Activated naive CD4-positive, alpha-beta T cell (primary cell): ENCODE measurements at places on chromosomes 1 and 21.
A peak's percentile ranks its signal among the peaks of the same experiment; 100 is the strongest.

GRCh38 chr1:220274251-220274855 is 2.1 kb upstream of the RAB3GAP2 start:
- DNase-seq = no peak

GRCh38 chr1:234970731-234971476 is 157.7 kb downstream of the TOMM20 start:
- no peak for DNase-seq

GRCh38 chr1:4837031-4837600 is 182.7 kb downstream of the AJAP1 start:
- no peak for DNase-seq

DNA sequence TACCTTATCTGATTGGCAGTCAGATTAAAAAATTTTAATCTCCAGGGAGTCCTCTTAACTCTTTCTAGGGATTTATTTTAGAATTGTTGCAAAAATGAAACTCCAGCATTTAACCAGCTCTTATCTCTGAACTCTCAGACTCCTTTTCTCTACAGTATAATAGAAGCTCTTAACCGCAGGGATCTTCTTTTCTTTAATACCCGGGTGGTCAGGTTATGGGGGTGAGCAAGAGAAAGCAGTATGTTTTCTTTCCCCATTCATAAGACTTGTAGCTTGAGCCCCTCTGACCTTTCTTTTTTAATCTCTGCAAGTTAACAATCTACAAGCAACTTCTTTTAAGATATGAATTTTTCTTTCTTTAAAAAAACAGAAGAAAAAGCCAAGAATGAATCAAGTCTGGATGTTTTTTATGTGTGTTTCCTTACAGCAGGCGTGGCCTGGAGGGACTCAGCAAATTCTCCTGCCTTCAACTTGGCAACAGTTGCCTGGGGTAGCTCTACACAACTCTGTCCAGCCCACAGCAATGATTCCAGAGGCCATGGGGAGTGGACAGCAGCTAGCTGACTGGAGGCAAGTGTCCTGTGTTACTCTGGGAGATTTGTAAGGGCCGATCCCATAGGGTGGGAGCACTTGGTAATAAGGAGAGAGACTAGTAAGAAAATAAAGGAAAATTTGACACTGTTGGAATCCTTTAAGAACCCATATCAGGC is 13.4 kb upstream of the OLFML3 start:
- no peak for DNase-seq

GRCh38 chr1:33792651-33793050 is 71.2 kb upstream of the HMGB4 start:
- no peak for DNase-seq

DNA sequence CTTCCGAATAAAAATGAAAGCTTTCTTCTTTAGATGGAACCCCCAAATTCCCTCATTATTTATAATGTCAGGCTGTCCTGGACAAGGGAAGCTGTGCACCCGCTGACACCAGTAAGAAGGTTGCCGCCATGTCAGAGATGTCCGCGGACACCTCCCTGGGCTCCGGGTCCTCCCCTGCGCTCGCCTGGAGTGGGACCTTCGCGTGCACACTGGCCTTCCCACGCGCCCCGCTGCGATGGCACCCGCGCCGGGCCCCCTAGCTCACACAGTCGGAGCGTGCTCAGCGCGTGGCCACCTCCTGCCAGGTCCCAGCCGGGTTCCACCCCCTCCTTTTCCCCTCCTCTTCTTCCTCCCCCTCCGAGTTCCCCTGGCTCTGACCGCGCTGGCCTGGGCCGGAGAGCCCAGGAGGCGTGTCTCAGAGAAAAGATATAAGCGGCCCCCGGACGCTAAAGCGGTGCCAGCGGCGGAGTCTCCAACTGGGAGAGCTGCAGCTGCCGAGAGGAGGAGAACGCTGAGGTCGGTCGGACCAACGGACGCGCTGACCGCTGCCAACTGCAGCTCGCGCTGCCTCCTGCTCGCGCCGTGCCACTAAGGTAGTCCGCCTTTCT is at the start of gene G0S2:
Gene G0S2 (plus strand): TSS at position 456 of the 608 bp plus-strand sequence. CDS start 273 bp downstream, outside the sequence.
- DNase-seq = no peak

DNA sequence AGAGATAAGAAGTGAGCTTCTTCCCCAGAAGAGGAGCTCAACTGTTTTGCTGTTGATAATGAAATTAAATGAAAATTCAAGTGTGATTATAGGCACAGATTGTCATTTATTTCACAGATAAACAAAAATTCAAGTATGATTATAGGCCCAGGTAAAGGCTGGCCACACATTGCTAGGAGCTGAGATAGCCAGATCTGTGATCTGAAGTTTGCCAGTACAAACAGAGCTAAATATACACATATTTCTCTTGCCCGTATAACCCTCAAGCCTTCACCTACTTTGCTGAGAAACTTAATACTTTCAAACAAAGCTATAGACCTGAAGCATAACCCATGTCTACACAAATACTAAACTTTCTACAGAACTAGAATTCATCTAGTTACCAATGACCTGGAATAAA is 31.3 kb upstream of the NRIP1 start:
- DNase-seq = no peak

DNA sequence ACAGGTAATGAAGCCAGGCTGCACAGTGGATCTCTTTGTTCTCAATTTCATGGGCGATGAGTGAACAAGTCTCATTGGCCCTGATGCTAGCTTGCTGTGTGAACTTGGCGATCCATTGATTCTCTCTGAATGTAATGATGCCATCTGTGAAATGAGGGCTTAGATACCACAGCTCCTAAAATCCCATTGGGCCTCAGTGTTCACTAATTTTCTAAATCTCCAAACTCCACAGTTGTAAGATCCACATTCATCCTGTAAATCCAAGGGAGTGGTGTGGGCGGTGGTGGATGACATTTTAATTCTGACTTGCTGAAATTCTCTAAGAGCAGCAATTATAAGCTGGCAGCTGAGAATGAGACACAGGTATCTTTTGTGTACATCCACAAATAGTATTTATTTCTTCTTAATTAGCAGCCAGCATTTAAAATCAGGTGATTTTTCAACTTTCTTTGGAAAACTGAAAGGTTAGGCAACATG is 9.6 kb upstream of the ACTL8 start:
- DNase-seq = no peak

- no peak for DNase-seq
These were observed 1.0 kb upstream of the DENND2D start for GRCh38 chr1:111201275-111202090.

DNA sequence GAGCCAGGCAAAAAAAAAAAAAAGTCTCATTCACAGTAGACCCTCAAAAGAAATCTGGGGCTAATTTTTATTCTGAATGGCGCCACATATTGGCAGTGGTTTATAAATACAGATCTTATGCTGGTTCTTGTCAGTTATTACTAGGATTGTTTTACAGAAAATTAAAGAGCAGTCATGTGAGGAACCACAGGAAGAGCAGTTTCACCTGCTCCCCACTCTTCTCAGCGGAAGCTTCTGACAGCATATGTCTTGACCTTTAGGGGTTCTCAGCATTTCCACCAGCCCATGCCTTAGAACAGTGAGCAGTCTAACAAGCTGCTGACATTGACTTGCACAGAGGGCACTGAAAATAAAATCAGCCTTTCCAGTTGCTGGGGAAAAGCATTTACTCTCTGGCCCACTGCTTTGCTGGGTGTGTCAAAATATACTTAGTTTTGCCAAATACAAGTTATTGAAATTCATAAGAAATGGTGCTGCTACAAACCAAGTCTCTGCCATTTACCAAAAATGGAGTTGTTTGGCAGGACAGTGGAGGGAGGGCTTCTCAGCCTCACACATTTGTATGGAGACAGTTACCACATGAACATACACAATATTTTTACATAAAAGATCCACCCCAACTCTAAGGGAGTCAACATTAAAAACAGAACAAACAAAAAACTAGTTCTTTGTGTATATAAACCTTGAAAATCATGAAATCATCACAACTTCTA is 144.2 kb downstream of the SYT2 start:
- DNase-seq = no peak

- no peak for DNase-seq
These were observed 129.3 kb upstream of the VAMP3 start for GRCh38 chr1:7641587-7642417.

GRCh38 chr1:69246710-69247109 is 321.0 kb upstream of the LRRC7 start:
- DNase-seq = no peak

GRCh38 chr1:219385787-219386427 is 212.2 kb downstream of the LYPLAL1 start:
- DNase-seq = no peak

- DNase-seq = no peak
These were observed 19.2 kb upstream of the XPR1 start for GRCh38 chr1:180612632-180613031.

GRCh38 chr1:233549917-233550316 is 64.0 kb upstream of the KCNK1 start:
- DNase-seq = no peak

DNA sequence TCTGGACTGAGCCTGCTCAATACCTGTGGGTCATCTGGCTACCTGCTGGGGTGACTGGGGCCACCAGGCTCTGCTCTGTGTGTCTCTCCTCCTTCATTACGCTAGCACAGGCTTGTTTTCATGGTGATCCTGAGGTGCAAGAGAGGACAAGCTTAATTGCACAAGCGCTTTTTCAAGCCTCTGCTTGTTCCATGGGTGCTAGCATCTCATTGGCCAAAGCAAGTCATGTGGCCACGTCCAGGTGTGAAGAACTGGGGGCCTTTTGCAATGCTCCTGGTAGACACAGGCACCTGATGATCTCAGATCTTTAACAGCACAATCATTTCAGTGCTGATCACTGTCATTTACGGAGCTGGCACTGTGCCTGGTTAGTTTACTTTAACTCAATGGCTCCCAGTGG is 114.6 kb downstream of the KAZN start:
- DNase-seq = no peak

- DNase-seq = no peak
These were observed 590.9 kb downstream of the AJAP1 start for GRCh38 chr1:5245348-5245747.

DNA sequence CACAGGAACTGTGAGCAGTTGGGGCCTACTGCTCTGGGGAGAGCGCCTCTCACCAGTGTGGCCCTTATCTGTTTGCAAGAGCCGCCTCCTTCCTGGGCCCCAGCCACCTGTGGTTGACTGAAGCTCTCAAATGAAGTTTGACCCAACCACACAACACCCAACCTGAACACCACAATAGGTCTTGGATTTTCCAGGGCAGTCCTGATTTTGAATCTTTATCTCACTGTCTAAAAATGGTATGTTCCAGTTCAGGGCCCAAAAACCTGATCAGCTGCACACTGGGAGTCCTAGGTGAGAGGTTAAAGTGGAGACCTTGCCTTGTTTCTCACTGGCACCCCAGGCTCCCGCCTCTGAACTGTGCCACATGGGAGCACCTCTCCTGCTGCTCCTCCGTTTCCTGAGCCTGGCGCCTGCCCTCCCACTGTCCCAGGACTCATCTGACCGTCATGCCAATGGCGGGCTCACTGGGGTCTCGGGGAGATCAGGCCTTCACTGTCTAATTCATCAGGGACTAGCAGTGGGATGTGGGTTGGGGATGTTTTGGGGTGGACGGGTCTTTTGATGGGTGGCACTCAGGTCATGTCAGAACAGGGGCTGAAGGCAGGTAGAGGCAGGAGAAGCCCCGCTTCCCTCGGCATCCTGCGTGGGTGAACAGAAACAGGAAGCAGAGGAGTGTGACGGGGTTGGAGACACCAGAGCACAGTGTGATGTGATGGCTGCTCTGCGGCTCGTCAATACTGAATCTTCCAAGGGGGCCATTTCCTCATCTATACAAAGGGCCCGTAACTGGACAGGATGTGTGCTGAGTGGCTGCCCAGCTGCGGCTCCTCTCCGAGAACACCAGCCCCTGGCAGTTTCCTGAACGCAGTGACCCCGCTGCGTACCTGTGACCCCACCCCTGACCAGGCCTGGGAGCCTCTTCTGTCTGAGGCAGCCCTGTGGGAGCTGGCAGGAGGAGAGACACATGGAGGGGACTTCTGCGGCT is 59.6 kb upstream of the ITPKB start:
- DNase-seq = no peak

- DNase-seq = no peak
These were observed 87.0 kb downstream of the NMNAT2 start for GRCh38 chr1:183331091-183331742.

DNA sequence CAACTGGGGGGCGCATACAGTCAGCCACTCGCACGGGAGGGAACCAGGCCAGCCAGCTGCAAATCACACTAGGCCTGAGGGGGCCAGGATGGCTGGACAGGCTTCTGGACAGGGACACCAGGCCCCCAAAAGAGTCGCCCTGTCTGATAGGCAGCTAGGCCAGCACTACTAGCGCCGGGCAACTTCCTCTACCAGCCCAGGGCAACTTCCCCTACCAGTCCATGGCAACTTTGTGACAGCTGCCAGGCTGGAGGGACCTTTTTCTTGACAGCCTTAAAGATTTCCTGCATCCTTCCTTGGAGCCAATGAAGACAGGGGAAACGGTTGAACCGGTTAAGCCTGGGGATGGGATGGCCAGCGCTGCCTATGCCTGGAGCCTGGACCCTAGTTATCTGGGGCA is 5.1 kb downstream of the IFFO2 start:
- peak; percentile 14 for DNase-seq

- peak; percentile 85 for DNase-seq
These were observed 16.5 kb upstream of the AGTRAP start for GRCh38 chr1:11719313-11720032.

GRCh38 chr1:12553963-12554362 is 64.0 kb downstream of the DHRS3 start:
- DNase-seq = no peak

DNA sequence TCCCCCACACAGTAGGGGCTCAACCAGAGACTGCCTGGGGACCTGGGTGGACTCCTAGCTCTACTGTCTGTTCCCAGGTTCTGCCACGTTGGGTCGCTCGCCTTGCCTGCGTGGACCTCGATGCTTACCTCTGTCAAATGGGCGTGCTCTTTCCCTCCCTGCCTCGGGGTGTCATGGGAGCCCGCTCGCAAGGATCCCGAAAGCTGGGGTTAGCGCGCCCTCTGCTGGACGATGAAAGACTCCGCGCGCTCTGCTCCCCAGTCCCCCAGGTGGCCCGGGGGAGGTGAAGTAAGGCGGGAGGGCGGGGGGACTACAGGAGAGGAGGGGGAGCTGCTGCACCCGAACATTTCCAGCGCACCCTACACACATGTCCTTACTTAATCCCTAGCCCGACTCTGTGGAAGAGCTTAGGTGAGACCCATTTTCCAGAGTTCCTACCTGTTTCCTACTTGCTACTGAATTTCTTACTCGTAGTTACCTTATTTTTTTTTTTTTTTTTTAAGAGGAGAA is 2.3 kb upstream of the BSND start:
- DNase-seq = peak; percentile 32

- DNase-seq = peak; percentile 17
These were observed 22.6 kb downstream of the ETNK2 start for GRCh38 chr1:204128964-204129896.
